Hepatocyte (in vitro differentiated cells): ENCODE measurements at places on chromosomes 11 and 22.

DNA sequence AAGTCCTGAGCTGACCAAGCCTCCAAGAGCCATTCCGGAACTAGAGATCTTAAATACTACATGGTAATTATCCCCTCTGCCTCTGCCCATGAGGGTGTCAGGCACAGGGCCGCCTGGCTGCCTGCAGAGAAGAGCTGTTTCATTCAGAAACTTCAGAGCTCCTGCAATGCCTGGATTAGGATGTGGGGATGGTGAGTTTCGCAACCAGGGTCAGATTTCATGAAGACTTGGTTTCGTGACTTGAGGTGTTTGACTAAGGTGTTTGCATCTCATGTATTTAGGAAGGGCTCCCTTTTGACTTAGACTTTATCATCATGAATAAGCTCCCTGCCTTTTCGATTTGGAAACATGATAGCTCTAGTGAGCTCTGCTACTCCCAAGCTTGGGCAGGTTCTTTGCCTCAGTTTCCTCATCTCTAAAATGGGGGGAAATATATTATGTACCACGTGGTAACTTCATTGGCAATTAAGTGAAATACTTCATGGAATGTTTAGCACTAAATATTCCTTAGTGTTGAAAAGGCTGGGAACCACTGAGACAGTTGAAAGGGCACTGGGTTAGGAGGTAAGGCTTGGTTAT lies 9.1 kb downstream of the TIMP3 start:
- peaks cover 34% of the 10 kb centered on the region for H3K4me1 ChIP-seq
- H3K27me3 ChIP-seq = no peaks in the 10 kb centered on the region
- H3K27ac ChIP-seq = peak overlapping the region; percentile 70

- no peaks in the 10 kb centered on the region for H3K36me3 ChIP-seq
- H3K4me3 ChIP-seq = no peak overlapping the region
- no peaks in the 10 kb centered on the region for H3K27me3 ChIP-seq
- no peak overlapping the region for H3K27ac ChIP-seq
- no peak for DNase-seq
- H3K4me1 ChIP-seq = no peaks in the 10 kb centered on the region
Measured at GRCh38 chr11:72528121-72528520, 93.8 kb upstream of the CLPB start.

DNA sequence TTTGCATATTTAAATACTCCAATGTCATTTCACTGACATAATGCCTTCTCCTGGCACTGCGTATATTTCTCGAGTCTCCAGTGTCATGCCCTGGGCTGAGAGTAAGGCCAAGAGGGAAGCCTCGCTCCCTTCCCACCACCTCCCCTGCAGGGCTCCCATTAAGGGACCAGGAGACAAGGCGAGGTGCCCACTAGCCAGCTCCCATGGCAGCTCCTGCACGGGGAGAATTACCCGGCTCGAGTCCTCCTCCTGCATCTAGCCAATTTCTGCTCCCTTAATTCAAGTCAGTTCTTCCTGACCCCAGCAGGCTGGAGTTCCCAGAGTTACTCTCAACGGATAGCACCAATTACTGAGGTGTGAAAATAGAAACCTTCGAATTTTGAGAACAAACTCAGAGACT lies 31.9 kb downstream of the OPCML start:
- H3K4me1 ChIP-seq = no peaks in the 10 kb centered on the region
- no peak for DNase-seq

- H3K36me3 ChIP-seq = no peaks in the 10 kb centered on the region
Measured at GRCh38 chr11:45879803-45880686, 5.4 kb upstream of the MAPK8IP1 start.

- no peak for DNase-seq
- H3K36me3 ChIP-seq = no peaks in the 10 kb centered on the region
- H3K4me3 ChIP-seq = no peak overlapping the region
- no peaks in the 10 kb centered on the region for H3K4me1 ChIP-seq
- no peaks in the 10 kb centered on the region for H3K27me3 ChIP-seq
- H3K27ac ChIP-seq = no peak overlapping the region
Measured at GRCh38 chr11:101030692-101031091, 98.9 kb downstream of the PGR start.

DNA sequence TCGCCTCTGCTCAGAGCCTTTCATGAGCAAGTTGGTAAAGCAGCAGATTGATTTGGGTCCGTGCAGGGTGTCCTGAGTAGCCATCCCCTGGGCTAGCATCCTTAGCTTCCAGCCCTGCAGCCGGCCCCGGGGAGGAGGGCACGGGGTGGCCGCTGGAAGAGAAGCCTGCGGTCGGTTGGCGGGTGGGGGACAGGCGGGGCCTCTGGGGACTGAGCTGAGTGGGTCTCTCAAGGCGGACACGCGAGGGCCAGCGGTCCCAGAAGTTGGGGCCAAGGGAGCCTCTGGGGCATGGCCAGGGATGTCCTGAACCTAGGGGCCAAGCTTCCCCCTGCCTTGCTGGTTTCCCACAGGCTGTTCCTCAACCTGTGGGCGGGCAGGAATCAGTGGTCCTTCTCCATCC lies 143.0 kb downstream of the TBC1D22A start:
- no peaks in the 10 kb centered on the region for H3K36me3 ChIP-seq
- H3K4me3 ChIP-seq = no peak overlapping the region
- no peak for DNase-seq
- H3K27me3 ChIP-seq = no peaks in the 10 kb centered on the region

DNA sequence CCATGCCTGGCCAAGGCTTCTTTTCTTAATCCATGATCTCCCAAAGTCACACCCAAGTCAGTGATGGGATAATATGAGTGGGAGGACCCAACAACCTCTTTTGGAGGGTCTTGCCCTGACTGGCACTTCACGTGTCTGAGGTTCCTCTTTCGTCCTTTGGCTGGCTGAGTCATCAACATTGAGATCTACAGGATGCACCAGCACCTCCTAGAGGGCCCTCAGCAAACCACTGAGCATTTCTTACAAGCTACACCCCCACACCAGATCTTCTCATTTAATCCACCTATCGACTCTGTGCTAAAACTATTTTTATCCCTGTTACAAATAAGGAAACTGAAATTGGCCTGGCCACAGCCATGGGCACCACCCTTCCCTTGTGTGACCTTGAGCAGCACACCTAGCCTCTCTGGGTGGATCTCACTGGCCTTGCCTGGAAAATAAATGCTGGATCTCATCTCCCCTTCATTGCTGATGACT lies 63.4 kb downstream of the FLI1 start:
- H3K36me3 ChIP-seq = no peaks in the 10 kb centered on the region
- DNase-seq = no peak
- no peaks in the 10 kb centered on the region for H3K27me3 ChIP-seq
- no peaks in the 10 kb centered on the region for H3K4me1 ChIP-seq
- no peak overlapping the region for H3K4me3 ChIP-seq

DNA sequence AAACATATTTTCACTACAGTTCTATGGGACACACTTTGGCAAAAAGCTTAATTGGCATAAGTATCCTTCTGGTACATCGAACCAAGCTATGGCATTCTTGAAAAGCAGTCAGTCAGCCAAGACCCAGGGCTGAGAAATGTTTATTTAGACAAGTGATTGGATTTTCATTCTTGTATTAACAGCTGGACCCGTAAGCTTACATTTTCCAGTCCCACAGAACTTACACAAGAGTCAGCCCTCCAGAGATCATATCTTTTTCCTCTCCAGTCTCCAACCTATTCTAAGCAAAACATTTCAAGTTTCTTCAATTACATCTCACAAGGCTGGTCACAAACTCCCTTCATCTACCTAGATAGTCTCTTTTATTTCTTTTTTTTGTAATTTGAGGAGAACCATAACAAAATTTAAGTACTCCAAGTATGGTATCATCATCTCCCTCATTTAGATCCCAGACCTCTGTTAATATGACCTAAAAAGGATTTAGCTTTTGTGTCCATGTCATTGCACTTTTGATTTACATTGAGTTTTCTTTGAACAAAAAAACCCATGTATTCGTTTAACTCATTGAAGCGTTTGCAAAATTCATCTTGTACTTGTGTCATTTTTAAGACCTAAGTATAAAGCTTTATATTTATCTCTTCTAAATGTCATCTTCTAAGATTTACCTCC lies 67.9 kb upstream of the GRK3 start:
- H3K4me3 ChIP-seq = no peak overlapping the region
- no peak overlapping the region for H3K27ac ChIP-seq
- peaks cover 3% of the 10 kb centered on the region for H3K4me1 ChIP-seq
- no peak for DNase-seq
- no peaks in the 10 kb centered on the region for H3K27me3 ChIP-seq
- H3K36me3 ChIP-seq = no peaks in the 10 kb centered on the region

- H3K4me3 ChIP-seq = no peak overlapping the region
- no peaks in the 10 kb centered on the region for H3K27me3 ChIP-seq
- no peak for DNase-seq
- no peak overlapping the region for H3K27ac ChIP-seq
Measured at GRCh38 chr11:31477528-31478222, 31.7 kb downstream of the IMMP1L start.

DNA sequence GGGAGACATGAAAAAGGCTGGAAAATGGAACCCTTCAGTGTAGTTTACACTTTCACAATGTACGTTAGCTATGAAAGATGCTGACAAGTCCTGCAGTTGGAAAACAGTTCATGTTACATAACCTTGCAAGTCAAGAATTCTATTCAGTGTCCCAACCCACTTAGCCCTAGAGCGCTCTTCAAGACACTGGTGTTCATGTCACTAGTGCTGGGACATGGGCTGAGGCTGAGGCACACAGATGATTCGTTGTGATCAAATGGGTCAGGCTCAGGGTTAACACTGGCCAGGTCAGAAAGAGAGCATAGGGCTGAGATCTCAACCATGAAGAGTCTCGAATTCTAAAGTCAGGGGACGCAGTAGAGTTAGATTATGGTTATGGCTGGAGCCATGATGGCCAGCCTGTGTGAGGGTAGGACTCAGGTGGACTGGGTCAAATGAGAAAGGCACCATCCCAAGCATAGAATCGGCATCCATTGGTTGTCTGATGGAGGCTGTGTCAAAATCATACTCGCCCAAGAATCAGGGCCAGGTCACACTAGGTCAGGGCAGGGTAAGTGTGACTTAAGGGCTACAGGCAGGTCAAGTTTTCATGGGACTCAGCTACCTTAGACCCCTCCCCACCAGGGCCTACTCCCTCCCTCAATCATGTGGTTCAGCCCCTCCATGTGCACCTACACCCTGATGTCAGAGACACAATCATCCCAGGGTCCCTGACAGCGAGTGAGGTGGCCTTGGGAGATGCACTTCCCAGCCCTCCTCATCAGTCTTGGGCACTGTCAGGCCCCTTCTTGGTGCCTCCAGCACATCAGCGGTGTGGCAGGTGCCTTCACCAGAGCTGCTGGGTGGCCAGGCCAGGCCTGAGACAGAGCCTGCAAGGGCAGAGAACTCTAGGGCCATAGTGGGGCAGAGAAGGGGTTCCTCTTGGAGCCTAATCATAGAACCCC lies 20.2 kb downstream of the IGLL5 start:
- DNase-seq = no peak
- no peak overlapping the region for H3K4me3 ChIP-seq
- H3K27ac ChIP-seq = no peak overlapping the region
- H3K27me3 ChIP-seq = no peaks in the 10 kb centered on the region

- H3K4me1 ChIP-seq = peaks cover 15% of the 10 kb centered on the region
- H3K4me3 ChIP-seq = peak overlapping the region; percentile 37
- peak overlapping the region; percentile 96 for H3K27ac ChIP-seq
Measured at GRCh38 chr11:73875840-73876239, 806 bp downstream of the COA4 start.

DNA sequence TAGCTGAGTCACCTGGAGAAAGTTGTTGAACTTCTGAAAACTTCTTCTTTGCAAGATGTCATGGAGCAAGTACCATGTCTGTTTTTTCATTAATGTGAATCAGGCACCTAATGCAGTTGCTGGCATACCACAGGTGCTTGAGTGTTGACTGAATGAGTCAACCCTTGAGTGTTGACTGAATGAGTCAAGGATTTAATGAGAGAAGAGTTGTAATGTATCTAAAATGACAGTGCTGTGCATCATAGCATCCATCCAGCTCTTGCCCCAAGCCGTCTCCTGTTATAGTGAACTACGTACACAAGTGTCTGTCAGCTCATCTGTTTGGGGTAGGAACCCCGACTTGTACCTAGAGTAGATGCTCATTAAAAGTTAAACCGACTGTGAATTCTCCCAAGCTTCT lies 93.1 kb downstream of the CWC15 start:
- no peak overlapping the region for H3K27ac ChIP-seq
- peaks cover 16% of the 10 kb centered on the region for H3K4me1 ChIP-seq
- peaks cover 4% of the 10 kb centered on the region for H3K36me3 ChIP-seq
- no peak overlapping the region for H3K4me3 ChIP-seq

DNA sequence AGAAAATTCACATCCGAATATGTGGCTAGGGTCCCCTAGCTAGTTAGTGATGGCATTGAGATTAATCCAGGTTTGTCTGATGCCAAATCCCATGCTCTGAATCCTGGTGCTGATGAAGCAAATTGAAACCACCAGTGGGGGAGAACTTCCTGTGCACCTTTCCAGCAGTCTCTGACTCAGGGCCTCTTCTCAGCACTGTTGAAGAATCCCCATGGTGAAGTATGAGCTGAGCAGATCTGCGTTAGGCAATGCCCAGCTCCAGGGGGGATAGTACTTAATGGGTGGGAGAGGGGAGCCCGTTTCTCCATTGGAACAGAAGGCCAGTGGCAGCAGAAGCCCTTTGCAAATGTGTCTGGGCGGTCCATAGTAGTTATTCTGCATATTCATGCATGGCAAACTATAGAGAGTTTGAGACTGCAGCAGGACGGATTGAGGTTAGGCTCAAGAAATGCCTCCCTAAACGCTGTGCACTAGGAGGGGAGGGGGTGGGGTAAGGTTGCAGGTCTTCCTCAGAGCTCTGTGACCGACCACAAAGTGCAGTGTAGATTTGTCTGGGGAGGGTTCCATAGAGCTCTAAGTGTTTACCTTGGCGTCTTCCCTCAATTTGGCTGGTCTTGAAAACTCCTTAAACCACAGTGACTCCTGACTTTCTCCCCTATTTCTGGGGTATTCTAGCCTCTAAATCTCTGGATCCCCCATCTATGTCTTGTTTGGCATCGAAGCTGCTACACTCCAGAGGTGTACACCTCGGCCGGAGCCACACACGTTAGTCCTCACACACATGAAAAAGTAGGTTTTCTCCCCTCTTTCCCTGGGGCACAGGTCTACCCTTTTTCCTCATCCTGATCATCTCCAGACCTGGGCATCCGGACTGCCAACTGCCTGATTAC lies 4.8 kb downstream of the POU2F3 start:
- DNase-seq = no peak
- no peaks in the 10 kb centered on the region for H3K36me3 ChIP-seq
- H3K27ac ChIP-seq = no peak overlapping the region
- no peak overlapping the region for H3K4me3 ChIP-seq
- peaks cover 3% of the 10 kb centered on the region for H3K4me1 ChIP-seq

DNA sequence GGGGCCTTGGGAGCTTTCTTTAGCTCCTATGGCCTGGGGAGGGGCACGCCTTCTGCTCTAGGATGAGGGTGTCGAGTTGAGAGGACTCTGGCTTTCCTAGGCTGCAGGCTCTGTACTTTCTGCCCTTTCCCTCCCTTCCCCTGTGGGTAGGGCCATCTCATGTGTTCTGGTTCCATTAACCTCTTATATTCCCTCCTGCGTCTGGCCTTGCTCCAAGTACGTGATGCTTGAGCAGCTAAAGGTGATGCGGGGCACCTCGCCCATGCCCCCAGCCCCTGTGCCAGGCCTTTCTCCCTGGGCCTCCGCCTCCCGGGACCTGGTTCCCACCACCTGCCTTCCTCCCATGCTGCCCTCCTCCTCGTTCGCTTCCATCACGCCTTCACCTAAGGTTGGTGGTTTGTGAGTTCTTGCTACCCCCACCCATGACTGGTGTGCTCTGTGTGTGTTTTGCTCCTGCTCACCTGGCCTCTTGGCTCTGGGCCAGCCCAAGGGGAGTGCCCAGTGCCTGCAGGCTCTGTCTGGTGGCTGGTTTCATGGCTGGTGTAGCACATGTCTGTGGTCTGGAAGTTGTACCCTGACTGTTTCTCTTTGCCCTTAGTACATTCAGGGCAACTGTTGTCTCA lies 34.1 kb downstream of the PHLDB1 start:
- peak; percentile 68 for DNase-seq
- H3K36me3 ChIP-seq = no peaks in the 10 kb centered on the region
- H3K27me3 ChIP-seq = no peaks in the 10 kb centered on the region
- H3K4me3 ChIP-seq = no peak overlapping the region
- no peak overlapping the region for H3K27ac ChIP-seq
- peaks cover 9% of the 10 kb centered on the region for H3K4me1 ChIP-seq
